ENCODE measurements at places on chromosomes 5 and 9. TPM values are rescaled to one million over a fixed set of nuclear protein-coding genes. Genes with fewer than 3 reads are reported as not detected.

DNA sequence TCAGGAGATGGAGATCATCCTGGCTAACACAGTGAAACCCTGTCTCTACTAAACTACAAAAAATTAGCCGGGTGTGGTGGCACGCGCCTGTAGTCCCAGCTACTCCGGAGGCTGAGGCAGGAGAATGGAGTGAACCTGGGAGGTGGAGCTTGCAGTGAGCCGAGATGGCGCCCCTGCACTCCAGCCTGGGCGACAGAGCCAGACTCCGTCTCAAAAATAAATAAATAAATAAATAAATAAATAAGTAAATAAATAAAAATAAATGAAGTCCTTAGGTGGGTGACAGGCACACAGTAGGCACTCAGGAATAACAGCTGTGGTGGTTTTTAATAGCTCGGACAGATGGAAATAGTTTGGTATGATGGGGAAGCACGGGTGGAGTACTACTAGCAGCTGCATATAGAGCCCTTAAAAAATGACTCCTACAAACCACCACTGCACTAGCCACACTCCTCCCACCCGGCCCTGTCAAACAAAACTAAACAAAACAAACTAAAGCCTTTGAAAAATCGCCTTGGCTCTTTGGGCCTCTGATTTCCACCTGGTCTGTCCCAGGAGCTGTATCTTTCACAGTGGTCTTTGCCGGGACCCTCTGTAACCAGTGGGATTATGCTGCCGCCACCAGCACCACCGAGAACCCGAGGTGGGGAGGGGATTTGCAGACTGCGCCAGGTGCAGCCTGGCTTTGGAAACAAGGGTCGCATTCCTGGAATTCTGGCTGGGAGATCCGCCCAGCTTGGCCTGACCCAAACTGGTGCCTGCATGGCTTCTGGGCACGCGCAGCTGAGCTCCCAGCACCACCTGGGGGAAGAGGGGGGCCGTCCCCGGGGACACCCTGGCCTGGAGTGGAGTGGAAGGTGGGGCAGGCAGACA, 5.1 kb upstream of the WDR5 start:
- DNase-seq: no peak

DNA sequence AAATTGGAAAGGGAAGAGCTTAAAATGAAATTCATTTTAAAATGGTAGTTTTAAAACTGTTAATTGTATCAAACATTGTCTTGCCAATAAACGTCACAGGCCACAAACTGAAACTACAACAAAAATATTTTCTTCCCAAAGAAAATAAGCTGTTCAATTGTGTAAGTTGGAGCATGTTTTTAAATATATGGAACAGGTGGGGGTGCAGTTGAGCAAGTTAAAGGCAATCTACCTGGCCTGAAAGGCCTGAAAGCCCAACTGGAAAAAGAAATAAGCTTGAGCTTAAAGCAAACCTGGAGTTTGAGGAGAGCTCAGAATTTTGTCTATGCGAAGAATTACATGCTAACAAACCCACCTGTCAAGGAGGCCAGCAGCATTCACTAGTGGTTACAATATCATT, 439.5 kb downstream of the ACTL7B start:
- DNase-seq: peak; percentile 41

GRCh38 chr9:125137200-125137599, 6.1 kb downstream of the SCAI start:
- no peak for DNase-seq

GRCh38 chr5:124161266-124161665, 585.2 kb downstream of the ZNF608 start:
- DNase-seq: no peak

The C5orf58 gene
- total RNA-seq: not detected

The CCNI2 gene
- total RNA-seq: 2.0 TPM
